ENCODE measurements at places on chromosomes 2 and 18.

- DNase-seq: no peak
Observed at GRCh38 chr2:8872821-8873432, 35.5 kb upstream of the KIDINS220 start.

GRCh38 chr2:109330056-109330455 is 201.1 kb downstream of the SH3RF3 start:
- no peak for DNase-seq

GRCh38 chr2:158756976-158757375 is 38.1 kb upstream of the DAPL1 start:
- DNase-seq: no peak

DNA sequence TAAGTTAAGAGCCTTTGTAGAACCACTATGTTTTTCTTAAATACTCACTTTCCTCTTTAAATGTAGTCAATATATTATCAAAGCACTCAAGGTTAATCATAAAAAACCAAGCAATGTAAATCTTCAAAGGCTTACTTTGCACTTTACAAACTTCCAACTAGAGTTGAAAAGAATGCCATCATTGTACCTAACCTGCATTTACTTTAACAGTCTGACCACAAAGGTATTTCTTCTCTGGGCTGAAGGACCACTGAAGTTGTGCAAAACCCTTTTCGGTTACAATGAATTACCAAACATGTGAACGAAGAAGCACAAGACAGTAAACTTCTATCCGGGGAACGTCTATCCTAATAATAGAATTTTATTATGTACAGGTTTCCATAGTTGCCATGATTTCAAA is 3.0 kb downstream of the HNRNPLL start:
- DNase-seq: no peak

DNA sequence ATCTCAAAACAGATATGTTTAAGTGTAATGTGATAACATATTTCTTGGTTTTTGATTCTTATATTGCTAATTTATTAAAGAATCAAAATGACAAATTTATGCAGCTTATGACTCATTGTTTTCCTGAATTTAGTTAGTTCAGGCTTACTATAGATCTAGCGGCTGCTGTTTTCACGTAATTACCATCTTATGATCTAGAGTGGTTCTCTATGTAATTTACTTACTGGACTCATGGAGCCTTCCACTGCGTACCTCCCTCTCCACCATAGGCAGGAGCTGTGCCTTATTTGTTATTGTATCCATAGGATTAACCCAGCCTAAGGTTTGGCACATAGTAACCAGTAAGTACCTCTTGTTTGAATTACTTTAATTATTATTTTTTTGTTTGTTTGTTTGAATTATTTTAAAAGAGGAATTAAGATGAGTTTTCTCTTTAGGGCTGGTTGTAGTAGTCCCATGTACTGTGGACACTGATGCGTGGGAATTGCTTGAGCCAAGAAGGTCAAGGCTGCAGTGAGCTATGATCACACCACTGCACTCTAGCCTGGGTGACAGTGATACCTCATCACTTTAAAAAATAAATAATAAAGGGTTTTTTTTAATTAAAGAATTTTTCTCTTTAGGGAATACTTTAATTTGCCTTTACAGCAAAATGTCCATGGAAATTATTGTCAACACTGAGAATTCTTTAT is 165.5 kb downstream of the PHLPP1 start:
- no peak for DNase-seq

- no peak for DNase-seq
Observed at GRCh38 chr2:10331027-10331701, 28.5 kb downstream of the HPCAL1 start.

- no peak for DNase-seq
Observed at GRCh38 chr2:134253117-134253704, 661 bp upstream of the MGAT5 start.

DNA sequence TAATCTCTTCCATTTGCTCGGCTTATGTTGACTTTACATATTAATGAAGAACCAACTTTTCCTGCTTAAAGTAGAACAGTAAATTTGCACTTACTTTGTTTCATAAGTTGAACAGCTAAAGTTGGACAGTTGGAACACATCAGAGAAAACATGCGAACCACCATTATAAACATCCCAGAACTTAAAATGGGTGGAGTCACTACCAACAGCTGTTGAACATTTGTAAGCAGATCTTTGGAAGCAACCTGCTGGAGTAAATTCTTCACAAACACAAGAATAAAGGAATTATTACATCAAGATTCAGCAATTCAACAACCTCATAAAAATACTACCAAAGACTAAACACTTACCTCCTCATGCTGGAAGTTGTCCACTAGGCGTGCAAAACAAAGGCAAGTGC is 96.4 kb upstream of the DNER start:
- no peak for DNase-seq

GRCh38 chr2:104444889-104445288 is 409.0 kb upstream of the POU3F3 start:
- no peak for DNase-seq

GRCh38 chr2:25692143-25692542 is 18.8 kb upstream of the DTNB start:
- no peak for DNase-seq

GRCh38 chr2:39484620-39485495 is 47.8 kb upstream of the MAP4K3 start:
- DNase-seq: no peak

DNA sequence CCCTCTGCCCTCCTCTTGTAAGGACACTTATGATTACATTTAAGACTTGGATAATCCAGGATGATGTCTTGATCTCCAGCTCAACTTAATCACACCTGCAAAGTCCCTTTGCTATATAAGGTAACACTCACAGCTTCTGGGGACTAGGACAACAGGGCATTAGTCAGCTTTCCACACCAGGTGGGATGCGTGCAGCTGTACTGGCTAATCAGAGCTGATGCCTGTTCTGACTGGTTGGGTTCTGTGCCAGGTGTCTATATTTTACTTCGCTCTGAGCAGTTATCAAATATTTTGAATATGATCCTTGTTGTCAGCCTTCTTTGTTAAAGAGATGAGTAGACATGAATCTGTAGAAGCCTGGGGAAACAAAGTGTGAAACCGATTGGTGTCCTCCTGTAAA is 115.5 kb upstream of the ATP8B1 start:
- DNase-seq: no peak

- DNase-seq: no peak
Observed at GRCh38 chr2:188244383-188244782, 47.3 kb upstream of the GULP1 start.

GRCh38 chr2:39623917-39624316 is 41.8 kb upstream of the TMEM178A start:
- DNase-seq: no peak

All from stimulated activated CD8-positive, alpha-beta memory T cell treated with anti-CD3 and anti-CD28 coated beads, Interleukin-15, amount 100 ng/mL, for 24 hours (primary cell).